ENCODE measurements at places on chromosomes 1 and 21.

- no peak for DNase-seq
Observed at GRCh38 chr21:32281531-32281930, 2.7 kb upstream of the MIS18A start.

DNA sequence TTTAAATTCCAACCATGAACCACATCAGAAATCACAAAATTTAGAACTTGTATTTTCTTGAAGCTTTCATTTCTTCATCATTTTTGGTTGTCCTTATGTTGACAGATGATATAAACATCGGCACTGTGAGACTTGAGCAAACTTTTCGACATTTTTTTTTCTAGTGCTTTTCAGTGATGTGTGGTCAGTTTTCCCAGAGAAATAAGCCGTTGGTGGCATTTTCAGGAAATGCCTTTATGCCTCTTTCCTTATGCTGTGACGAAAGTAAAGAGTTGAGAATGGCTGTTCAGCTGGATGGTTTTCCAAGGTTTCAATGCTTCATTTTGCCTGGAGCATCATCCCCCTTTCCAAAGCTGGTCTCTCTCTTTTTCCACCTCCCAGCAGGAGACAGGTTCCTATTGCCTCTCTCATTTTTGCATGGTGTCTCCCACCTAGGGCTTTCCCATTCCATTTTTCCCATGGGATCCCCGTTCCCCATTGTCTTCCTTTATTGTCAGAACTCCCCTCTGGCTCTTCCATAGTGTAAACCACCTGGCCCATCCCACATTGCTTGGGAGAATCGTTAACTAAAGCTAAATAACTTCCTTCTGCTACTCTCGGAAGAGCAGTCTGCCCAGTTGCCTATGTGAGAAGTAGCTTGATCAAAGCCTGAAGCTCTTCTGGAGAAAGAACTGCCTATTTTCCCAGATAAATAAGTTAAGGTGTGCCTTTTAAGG lies 61.4 kb upstream of the DYNLT5 start:
- DNase-seq = no peak

DNA sequence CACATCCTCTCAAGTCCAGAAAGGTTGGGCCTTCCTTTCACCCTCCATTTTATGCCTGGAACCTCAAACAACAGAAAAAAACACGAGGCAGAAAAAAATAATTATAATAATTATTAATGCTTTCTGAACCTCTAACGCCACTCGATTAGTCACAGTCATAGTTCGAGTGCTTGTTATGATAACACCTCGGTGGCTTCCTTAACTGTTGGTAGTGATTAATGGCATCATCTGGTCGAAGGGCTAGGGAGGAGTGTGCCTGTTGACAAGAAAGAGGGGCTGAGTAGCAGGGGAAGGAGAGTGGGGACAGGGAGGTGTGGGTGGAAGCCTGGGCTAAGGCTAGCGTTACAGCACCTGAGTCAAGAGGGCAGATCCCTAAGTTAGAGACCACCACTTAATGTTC lies 21.3 kb upstream of the IL10 start:
- no peak for DNase-seq

DNA sequence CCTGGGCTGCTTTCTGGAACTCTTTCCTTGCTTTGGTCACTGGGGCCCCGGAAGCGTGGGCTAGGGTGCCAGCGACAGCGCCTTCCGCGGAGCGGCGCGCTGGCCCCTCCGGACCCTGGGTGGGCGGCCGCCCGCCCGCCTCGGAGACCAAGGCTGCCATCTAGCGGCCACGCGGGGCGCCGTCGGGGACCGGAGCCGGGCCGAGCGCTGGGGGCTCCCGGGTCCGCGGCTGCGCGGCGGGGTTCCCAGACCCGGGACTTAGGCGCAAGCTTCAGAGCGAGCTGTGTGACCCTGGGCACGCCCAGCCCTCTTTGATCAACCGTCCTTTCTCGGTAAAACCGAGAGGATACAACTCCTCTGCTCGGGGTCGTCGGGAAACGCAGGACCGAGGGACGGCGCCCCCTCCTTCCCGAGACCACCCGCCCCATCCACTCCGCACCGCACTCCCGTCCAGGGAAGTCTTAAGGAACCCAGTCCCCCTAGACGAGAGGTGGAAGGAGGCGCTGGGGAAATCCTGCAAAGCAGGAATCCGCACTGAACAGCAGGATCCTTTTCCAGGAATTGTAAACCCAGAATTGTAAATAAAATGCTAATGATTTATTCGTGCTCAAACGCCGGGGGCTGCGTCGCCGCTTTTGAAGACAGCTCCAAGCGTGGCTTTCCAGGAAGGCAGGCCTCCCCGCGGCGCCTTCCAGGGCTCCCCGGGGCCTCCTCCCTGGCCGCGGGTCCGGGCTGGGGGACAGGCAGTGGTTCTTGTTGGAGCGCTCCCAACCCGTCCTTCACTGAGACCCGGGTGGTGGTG lies 41.2 kb downstream of the RRAGC start:
- no peak for DNase-seq

DNA sequence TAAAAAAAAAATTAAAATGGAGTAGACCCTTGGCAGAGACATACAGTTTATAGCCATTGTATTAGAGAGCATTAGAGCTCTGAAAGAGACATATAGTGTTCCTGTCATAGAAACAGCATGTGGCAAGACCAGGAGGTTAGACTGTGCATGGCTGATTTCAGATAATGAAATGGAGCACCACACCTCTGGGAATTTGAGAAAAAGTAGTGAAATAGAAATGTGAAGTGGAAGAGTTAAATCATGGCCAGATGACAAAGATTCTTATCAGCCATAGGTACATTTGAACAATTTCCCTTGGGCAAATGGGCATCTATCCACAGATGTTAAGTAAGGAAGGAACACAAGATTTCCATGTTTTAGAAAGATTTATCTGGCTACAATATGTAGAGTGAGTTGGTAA lies 1083.1 kb downstream of the PLA2G4A start:
- DNase-seq = no peak

DNA sequence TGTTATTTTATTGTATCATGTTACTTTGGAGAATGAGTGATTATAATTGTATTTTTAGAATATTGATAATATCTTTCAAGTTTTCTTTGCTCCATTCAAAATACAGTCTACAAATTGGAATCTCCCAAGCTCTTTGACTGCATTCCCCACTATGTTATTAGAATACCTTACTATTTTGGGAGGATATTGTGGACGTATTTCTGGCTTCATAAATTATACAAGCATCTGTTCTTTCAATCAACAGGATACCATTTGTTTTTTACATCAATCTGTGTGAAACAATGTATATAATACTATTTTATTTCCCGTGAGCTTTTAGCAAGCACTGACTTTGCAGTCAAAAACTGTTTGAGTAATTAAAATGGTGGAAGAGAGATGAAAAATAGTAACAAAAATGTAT lies 226.5 kb downstream of the PTPRC start:
- DNase-seq = no peak

DNA sequence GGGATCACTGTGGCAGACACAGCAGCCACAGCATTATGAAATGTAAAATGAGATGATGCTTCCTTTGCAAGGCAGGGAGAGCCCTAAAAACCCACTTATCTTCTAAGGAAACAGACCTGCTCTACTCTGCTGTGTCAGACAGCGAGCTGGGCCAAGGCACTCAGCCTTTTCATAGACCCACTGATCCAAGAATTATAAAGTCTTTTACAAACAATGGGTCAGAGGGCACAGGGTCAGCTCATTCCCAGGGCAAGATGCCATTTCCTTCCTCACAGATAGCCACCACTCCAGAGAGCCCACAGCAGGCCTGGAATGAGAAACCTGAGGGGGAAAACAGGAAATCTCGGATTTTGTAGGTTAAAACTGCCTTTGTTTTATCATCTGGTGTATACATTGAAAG lies 42.9 kb downstream of the CASQ2 start:
- DNase-seq = no peak

GRCh38 chr1:245800901-245801605 lies 646.3 kb downstream of the KIF26B start:
- no peak for DNase-seq

DNA sequence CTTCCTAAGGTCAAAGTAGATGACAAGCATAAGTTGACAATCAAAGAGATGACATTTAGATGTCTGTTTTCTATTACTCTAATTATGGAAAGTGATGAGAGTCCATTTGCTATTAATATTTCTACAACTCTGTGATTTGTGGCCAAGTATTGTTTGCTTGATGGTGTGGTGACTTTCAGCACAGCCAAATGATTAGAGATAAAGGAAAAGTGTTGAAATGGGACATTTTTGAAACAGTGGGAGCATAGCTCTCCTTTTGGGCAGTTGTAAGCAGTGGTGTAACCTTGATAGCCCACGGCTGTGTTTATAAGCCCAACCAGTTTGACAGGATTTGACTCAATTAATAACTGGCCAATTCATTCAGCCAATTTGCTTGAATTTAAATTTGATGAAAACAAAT lies 31.6 kb downstream of the ZC3H11B start:
- no peak for DNase-seq

GRCh38 chr21:14686466-14687267 lies 140.6 kb upstream of the SAMSN1 start:
- no peak for DNase-seq

All from putamen (tissue), 1 donor.